ENCODE measurements at places on chromosomes 2 and 18.

DNA sequence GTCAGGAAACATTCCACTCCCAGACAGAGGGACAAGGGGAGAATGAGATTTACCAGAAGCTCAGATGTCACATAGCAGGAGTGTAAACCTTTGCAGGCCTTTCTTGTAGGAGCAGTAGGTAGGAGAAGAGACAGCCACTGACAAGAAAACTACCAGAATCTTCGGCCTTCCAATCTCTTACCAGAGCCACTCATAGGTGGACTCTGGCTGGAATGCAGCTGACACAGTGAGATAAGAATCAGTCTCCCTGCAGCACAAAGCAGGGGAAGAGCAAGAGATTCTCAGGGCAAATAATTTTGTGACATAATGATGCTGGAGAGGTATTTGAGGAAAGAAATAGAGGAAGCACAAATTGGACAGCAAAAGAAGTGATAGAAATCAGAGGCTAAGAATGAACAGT lies 1534.5 kb downstream of the DPP10 start:
- DNase-seq = no peak

- DNase-seq = no peak
Observed at GRCh38 chr2:54895730-54896129, 154.5 kb downstream of the RTN4 start.

DNA sequence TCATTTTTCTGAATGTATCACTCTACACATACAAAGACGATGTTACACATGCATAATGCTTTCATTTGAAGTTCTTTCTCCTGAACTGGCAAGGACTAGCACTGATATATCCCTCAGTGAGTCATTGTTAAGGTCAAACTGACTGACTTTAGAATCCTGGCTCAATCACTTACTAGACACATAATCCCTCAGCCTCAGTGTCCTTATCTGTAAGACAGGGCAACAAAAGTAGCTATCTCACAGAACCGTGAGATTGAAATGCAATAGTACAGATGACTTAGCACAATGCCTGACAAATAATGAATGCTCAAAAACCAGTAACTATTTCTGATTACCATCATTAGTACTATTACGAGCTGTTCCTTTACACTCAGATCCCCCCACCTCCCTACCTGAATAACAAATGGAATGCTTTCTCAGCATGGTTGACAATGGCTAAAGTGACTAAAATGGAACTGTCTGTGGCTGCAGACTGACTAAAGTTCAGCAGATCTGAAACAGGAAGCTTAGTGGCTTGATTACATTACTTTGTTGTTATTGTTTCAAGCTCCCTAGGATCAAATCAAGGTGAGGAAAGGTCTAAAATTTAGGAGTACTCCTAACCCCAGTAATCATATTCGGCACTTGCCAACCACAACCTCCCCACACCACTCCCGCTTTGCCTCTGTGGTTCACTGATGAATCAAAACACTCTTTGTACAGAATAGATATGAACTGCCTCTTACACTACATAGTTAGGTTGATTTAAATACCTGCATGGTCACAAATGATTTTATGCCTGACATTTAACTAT lies 35.8 kb upstream of the CACNB4 start:
- DNase-seq = no peak

- no peak for DNase-seq
Observed at GRCh38 chr2:68412127-68412819, 47.2 kb downstream of the PLEK start.

- peak; percentile 1 for DNase-seq
Observed at GRCh38 chr2:119366161-119366648, 429 bp downstream of the C2orf76 start.

GRCh38 chr2:6394276-6394675 lies 471.4 kb downstream of the CMPK2 start:
- no peak for DNase-seq

DNA sequence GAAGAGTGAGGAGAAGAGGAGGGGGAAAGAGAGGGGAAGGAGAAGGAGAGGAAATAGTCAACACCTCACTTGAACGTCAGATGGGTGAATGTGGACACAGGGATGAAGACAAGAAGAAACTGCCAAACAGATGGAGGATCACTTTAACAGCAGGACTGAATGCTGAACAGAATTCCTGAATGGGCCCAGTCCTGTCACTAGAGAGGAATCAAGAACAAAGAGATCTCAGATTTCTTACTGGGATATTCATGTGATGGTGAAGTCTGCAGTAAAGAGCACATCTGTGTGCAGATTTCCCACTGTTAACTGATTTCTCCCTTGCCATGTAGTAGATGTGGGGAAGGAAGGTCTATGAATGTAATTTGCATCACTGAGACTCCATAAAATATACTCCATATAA lies 135.4 kb downstream of the L3MBTL4 start:
- DNase-seq = no peak

DNA sequence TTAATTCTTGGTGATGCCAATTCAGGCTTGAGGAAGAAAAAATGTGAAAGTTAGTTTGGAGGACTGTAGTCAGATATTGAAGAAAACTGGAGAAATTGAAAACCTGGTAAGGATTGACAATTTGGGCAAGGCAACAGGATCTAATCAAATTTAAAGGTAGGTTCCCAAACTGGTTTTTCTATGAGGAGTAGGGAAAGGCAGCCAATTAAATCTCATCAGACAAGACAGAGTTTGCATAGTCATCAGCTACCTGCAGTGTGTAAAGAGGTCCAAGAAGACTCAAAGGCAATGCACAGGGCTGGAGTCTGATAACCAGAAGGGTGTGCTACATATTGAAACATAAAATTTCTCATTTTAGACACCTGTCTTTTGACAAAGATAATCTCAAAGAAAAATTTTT lies 16.0 kb upstream of the CAB39 start:
- no peak for DNase-seq

DNA sequence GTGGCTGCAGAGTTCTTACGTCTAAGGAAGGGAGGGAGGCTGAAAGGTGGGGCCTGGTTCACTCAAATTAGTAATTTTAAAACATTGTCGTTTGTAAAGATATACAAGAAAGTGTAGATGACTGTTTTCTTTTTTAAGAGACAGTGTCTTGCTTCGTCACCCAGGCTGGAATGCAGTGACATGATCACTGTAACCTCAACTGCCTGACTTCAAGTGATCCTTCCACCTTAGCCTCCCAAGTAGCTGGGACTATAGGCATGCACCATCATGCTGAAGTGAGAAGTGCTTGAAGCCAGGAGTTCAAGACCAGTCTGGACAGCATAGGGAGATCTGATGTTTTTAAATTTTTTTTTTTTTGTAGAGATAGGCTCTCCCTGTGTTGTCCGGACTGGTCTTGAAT lies 52.9 kb downstream of the HNRNPLL start:
- DNase-seq = no peak

GRCh38 chr2:130894326-130894942 lies 57.7 kb downstream of the ARHGEF4 start:
- DNase-seq = no peak

- DNase-seq = no peak
Observed at GRCh38 chr2:237234268-237234667, 148.6 kb downstream of the COPS8 start.

- DNase-seq = no peak
Observed at GRCh38 chr2:206814498-206814897, 49.1 kb downstream of the FASTKD2 start.

GRCh38 chr2:39228413-39229209 lies 15.2 kb downstream of the CDKL4 start:
- no peak for DNase-seq

GRCh38 chr18:57219964-57220363 lies 73.1 kb downstream of the BOD1L2 start:
- no peak for DNase-seq

- no peak for DNase-seq
Observed at GRCh38 chr2:85952196-85952734, 63.5 kb upstream of the ST3GAL5 start.

Data from stimulated activated CD8-positive, alpha-beta memory T cell treated with anti-CD3 and anti-CD28 coated beads, Interleukin-7, amount 100 ng/mL, for 1 hour (primary cell).